ENCODE measurements at places on chromosomes 12 and 14.

GRCh38 chr14:93037351-93037750, 78.4 kb downstream of the ITPK1 start:
- no peak for DNase-seq

DNA sequence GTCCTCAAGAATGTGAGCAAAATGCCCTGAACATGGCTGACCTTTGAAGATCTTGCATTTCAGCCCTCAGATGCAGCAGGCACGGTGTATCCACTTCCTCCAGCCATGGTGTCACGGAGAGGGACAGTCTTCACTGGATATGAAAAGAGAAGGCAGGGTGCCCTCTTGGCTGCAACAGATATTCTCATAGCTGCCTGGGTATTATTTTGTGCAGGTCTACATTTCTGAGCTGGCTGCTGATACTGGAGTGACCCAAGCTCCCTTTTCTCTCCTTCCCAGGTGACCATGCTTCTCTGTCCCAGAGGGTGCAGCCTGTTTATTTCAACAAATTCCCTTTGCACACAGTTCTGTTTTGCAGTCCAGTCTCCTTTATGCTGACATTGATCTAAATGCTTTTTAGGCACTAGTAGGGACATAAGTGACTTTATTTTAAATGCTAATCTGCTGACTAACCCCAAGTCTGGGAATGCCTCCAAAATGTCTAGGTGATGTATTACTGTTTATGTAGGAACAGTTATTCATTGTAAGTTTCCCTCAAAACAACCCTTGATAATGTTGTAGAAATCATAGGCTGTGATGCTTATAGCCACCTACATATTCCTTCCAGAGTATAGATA, 17.4 kb upstream of the PYGL start:
- DNase-seq = no peak

DNA sequence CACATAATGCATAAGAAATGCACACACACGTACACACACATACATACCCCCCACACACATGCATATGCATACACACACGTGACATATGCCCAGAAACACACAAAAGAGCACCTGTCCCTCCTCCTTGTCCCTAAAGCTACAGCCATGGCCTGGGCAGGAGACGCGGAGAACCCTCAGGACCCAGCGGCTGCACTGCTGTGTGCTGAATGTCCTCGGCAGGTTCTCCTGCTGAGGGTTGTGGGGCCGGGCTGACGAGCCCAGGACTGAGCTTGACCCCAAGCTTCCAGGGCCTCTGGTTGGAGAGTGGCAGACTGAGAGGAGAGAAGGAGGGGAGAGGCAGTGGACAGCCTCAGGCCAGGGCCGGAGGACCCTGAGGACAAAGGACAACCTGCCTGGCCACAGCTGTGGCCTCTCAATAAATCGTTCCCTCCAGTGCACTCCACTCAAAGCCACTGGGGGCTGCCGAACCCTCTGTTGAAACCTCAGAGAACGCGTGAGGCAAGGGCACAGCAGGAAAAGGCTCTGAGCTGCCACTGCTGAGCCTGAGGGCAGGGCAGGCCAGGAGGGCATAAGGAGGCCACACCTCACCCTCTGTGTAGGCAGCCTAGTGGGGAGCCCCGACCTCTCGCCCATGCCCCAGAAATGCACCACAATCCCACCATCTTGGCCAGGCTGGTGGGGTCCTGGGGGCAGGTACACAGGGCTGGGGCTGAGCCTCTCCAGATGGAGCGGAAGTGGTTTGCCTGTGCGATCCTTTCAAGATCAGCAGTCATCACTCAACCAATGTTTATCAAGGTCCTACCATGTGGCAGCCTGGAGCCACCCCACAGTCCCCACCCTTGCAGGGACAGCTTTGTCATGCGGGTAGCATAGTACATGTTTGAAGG, 3.1 kb downstream of the CACNA2D4 start:
- DNase-seq = no peak

DNA sequence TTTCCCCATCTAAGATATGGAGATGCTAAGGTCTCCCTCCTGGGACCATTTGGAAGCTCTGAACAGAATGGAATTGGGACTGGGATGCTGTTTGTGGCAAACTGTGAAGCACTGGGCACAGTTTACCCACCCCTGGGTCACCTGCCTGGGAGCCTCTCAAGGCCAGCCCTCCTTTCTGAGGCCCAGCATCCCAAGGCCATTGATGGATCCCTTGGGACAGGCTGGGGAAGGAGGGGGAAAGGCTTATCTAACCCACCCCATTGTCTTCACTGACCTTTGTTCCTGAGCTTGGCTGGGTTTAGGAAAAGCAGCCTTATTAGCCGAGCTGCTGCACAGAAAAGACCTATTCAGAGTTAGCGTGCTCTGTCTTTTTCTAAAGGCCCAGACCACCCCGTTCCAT, 5.2 kb downstream of the CCDC85C start:
- DNase-seq = no peak

DNA sequence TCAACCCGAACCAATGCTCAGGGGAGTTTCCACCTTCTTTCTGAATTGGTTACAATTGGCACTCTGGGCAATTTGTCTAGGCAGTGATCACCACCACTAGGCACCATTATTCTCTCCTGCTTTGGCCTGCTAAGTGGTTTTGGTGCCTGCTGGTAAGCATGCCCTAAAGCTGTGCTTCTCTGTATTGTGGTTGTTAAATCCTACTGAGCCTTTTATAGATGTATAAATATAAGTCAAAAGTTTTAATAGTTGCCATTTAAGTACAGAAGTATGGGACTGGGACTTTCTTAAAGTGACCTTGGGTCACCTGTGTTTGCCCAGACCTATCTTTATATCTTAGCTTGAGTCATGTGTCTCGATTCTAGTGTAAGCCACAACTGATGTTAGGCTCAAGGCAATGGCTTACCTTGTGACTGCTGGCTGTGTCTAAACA, 475.9 kb downstream of the SLC16A7 start:
- no peak for DNase-seq

DNA sequence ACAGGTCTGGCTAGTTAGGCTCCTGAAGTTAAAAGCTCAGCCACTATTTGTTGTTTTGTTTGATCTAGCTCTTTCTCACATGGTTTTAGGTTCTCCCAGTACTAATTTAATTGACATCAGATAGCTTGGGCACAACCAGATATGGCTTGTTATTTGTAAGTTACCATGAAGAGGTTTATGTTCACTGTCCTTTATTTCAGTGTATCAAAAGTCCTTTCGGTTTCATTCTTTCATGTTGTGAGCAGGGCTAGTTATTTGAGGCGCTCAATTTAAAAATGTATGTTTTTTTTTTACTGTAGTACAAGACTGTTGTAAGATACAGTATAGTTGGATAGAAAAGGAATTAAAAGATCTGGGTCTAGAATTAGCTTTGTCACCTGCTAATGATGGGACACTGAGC, 7.0 kb downstream of the GPX2 start:
- DNase-seq = no peak

DNA sequence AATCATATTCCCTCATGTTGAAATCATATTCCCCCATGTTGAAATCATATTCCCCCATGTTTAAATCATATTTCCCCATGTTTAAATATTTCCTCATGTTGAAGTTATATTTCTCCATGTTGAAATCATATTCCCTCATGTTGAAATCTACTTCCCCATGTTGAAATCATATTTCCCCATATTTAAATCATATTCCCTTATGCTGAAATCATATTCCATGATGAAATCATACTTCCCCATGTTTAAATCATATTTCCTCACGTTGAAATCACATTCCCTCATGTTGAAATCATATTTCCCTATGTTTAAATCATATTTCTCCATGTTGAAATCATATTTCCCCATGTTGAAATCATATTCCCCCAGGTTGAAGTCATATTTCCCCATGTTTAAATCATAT, 34.6 kb upstream of the ADGRD1 start:
- DNase-seq = no peak

DNA sequence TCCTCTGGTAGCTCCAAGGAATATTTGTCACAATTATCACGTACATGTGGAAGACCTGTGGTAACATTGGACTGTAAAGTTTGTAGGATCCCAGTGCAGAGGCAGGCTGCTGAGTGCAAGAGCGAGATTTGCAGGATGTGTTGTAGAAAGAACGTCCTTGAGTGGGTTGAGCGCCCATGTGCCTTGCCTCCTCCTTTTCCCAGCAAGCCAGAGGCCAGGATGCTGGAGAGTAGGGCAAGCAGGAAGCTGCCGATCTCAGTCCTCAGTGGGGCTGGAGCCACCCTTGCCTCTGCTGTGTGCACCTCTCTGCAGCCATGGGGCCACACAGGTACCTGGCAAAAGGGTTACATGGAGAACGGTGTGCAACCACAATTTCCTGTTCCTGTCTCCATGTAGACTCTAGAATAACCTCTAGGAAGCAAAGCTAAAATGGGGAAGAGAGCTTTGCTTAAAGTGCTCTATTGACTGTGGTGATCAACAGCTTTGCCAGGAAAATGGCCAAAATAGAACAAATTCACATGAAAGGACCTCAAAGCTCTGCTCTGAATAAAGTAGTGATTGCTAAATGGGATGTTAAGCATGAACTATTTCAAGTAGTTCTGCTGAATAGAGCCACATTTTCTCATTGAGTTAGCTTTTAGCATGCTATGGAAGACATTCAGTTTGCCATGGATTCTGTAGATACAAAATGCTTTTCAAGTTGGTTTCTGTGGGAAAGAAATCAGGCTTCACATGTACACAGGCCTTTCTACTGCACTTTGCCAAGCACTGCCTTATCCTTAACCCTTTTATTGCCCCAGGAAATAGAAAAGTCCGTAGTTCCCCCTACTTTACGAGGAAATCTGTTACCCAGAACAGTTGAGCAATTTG, 37.4 kb downstream of the ANKRD9 start:
- DNase-seq = no peak

All from NCI-H1092 (cell line).